Mammary epithelial cell (primary cell): ENCODE measurements at places on chromosomes 12 and 14. TPM values are rescaled to one million over a fixed set of nuclear protein-coding genes. Genes with fewer than 3 reads are reported as not detected.

DNA sequence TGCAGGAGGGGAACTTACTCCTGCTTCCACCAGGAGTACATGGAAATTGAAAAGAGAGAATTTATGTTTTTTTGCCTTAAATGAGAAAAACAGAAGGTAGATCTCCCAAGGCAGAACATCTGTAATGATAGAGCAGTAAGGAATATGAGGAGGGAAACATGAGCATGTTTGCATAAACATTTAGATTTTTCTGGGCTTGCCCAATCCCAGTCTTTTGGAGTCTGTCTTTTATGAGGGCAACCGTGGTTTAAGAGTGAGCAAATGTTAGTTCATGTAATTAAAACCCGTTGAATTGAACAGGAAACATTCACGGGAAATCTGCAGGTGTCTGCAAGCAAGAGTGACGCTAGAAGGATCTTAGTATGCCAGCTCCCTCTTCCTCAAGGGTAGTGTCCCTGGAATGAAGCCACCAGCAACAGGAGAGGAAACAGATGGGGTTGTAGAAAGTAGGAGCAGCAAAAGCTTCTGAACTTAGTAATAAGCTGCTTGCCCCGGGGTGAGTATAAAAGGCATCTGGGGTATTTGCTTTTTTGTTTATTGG lies 79.3 kb downstream of the ARF6 start:
- DNase-seq = peak; percentile 66

DNA sequence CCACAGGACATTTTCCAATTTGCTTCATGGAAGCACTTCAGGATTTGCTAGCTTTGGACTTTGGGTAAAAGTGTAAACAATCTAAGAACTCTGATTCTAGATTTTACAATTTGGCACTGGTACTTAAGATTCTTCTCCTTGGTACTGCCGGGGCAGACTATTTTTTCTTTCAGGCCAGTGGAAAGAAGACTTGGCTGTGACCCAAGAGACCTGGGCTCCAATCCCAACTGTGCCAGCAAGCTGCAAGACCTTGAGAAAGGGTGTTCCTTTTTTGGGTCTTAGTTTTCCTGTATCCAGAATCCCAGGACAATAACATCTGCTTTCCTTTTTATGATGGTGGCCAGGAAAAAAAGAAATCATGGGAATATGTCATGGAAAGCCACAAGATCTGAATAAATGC lies 148.1 kb upstream of the CRY1 start:
- no peak for DNase-seq

Gene NDUFA9
- 94.1 and 98.3 TPM in 2 replicates for total RNA-seq

DNA sequence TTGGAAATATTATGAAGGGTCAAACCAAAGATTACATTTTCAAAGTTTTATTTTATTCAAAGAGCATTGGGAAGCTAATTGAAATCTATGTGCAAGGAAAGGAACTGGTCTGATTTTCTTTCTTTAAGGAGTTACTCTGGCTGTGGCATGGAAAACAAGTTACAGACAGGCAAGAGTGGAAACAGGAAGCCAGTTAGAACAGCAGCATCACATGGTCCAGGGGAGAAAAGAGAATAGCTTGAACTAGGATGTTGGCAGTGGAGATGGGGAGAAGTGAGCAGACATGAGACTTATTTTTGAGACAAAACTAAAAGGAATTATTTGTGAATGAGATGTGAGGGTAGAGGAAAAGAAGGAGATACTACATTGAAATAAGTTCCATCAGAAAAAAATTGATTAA lies 3.4 kb downstream of the OR11G2 start:
- DNase-seq = no peak

Gene GARIN6
- not detected for total RNA-seq

DNA sequence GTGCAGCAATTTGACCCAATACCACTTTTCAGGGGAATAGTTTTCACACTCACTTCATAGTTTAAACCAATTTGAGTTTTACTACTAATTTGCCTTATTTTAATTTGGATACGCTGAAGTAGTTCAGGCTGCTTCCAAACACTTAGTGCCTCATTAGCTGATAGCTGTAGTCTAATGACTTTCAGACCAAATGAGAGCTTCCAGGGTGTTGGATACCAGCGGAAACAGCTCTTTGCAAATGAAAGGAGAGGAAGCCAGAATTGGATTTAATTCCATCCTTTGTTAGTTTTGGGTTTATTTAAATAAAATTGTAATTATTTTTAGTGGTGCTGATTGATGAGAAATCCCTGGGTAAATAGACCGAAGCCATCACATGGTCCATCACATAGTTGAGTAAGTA lies 158.3 kb upstream of the SEL1L start:
- no peak for DNase-seq
